ENCODE measurements at places on chromosomes 5 and 9.

GRCh38 chr5:151740336-151740942 is 18.0 kb downstream of the ATOX1 start:
- peak; percentile 98 for DNase-seq

DNA sequence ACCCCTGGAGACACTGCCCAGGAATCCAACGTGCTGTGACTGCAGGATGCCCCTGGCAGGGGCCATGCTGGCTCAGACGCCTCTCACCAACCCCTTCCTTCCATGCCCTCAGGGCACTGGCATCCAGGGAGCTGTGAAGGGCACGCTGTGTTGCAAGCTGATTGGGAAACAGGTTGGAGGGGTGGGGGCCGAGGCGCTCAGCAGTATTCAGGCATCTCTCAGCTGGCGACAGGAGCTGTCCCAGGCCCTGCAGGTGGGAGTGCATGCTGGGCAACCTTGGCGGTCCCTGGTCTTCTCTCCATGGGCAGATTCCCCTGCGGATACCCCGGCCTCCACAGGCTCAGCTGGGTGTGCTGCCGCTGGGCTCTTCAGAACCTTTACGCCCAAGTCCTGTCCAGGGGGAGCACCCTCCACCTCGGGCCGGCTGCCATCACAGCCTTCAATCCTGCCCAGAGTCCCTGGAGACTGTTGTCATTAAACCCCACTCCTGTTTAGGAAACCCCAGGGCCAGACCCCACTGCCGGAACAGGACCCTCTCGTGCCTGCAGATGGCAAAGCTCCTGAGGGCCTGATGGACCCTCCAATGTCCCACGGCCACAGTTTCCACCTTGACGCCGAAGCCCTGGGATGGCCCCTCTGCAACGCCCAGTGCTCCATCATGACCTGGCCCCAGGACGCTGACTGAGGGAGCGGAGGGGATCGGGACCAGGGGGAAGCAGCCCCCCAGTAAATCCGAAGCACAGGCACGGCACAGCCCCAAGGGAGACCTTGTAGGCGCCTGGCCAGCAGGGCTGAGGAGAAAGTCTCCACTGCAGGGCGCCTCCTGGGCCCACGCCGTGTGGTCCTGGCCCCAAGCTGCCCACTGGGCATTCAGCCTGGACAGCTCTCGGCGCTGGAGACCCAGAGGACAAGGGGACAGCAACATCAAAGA is 9.3 kb downstream of the TPPP start:
- DNase-seq, result no peak

DNA sequence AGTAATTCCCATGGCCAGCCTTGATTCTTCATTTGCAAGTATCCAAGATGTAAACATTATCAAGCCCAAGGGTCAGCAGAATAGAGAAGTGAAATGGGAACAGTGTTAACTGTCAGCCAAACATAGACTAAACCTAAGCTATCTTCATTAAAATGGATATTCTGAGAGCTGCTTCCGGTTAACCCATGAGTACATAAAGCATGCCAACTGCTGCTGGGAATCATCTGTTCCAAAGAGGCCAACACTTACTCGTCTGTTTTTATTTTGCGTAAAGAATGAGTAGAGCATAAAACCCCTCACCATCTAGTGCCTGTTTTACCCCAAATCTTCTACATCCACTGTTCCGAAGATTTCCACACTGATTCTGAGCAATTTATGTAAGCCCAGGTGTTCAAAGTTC is 257.6 kb downstream of the GLIS3 start:
- DNase-seq, result no peak

DNA sequence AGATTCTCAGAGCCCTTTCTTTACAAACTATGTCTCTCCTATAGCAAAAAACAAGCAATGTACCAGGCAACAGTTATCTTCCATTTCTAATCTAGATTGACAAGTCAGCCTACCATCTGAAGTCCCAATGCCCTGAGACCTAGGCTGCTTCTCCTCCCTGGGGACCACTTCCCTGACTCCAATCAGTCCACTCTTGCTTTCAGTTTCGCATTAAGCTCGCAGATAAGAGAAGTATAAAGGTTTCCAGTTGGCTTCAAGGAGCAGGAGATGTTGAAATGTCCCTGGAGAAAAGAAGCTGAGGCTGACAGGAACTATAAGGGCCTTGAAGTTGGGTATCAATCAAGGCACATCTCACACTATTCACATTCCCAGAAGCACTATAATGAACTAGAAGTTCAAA is 32.3 kb downstream of the ERP44 start:
- DNase-seq, result peak; percentile 7

DNA sequence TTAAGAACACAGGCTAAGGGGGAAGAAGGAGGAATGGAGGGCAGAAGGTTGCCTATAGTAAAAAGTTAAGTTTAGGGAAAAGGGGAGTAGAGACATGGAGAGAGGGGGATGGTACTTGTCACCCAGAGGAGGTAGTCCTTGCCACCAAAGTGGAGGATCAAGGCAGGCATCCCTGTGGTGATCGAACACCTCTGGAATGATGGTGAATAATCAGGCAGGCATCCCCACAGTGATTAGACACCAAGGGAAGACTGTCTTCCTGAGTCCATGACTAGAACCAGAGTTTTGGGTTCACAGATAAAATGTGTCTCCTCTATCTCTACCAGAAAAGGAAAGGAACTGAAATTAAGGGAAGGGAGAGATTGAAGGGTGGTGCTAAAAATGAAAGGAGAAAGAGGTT is 19.2 kb upstream of the HMGCS1 start:
- DNase-seq, result peak; percentile 31

DNA sequence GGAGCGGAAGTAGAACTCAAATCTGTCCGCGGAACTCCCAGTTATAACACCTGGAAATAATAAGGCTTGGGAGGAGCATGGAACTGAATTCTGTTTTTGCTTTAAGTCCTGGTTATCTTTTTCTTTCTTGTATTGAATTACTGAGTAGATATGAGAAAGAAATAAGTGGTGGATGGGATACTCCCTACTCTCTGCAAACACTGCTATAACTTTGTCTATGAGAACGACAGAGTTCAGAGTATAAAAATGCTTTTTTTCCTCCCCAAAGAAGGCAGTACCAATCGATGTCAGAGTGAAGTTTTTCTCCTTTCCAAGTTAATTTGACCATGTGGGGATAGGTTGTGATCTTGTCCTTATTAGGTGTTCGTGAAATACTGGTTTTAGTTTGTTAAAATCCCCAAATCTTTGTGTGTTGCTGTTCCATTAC is 1.2 kb downstream of the RIC1 start:
- peak; percentile 69 for DNase-seq

DNA sequence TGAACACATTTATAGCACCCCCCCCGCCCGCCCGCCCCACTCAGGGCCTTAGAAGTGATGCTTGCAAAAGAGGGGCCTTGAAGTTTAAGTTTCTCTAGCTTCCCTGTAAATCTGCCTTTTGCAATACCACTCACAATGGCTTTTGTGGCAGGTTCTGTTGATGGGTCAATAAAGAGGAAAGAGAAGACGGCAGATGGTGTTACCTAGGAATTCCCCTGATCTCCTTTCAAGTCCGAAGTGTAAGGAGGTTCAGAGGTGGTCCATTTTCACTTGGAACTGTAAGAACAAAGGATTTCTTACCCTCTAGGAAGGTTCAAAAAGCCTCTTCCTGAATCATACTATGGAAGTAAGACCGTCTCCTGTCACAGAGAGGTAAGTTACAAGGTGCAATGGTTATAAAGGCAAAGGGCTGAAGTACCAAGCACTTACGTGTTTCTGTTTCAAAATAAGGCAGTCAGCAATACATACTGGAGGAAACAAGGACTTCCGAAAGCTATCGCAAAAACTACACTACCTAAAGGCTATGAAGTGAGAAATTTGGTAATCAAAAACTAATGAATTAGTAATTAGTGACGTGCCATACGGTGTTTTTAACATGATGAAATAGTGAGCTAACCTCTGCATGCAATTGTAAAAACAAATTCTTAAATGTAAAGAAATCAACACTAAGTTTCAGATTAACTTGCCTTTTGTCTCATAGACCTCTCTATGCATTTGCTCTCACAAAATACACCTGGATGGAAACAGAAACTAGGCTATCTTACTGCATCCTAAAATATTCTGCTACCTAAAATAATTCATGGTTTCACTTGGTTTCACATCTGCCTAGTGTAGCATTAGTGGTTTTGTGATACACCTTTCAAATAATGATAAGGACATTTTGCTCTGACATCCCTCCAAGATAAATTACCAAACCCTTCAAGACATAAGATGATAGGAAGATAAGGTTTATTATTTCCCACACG is 589.4 kb upstream of the FAM174A start:
- no peak for DNase-seq

GRCh38 chr5:38265546-38266179 is 7.3 kb downstream of the EGFLAM start:
- DNase-seq, result peak; percentile 63

DNA sequence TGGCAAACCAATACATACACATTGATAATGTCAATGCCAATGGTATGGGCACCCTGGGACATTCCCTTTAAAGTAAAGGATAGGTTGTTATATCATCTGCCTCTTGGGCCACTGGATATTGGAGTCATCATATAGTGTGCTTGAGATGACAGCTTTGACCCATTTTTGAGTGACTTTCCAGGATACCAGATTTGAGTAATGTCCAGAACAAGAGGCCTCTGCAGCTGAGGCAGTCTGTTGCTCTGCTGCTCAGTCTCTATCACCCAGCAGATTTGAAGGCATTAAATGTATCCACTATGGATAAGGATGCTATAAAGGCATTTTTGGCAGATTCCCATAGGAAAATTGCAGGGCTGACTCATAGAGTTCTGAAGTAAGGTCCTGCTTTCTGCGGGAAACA is 525.6 kb upstream of the SEMA6A start:
- no peak for DNase-seq

GRCh38 chr9:16869131-16869881 is 1.2 kb downstream of the BNC2 start:
- DNase-seq, result no peak

DNA sequence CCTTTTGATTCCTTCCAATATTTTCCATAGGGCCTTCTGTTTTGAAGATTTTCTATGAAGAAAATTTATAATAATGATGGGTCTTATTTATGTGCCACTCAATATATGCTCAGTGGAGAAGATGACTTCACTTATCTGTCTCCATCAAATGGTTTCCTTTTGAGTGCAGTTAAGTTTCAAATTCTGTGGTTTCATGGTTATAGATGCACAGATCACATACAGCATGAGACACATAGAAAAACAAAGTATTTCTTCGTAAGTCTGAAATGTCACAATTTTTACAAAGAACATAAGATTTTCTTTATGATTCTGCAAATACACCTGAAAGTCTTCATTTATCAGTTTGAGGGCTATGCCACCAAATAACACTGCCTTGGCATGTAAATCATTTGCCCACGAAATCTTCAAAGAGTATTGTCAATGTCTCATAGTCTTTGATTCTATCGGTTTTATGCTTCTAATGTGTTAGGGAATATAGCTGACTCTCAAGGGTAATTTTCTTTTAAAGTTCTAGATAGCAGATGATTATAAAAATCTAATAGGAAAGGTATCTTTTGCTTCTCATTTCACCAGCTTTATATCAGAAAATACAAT is 14.1 kb downstream of the CFAP95 start:
- DNase-seq, result no peak

- no peak for DNase-seq
Measured at GRCh38 chr9:126128494-126129142, 198.0 kb upstream of the MVB12B start.

GRCh38 chr5:14415024-14415697 is 166.4 kb upstream of the OTULINL start:
- no peak for DNase-seq

DNA sequence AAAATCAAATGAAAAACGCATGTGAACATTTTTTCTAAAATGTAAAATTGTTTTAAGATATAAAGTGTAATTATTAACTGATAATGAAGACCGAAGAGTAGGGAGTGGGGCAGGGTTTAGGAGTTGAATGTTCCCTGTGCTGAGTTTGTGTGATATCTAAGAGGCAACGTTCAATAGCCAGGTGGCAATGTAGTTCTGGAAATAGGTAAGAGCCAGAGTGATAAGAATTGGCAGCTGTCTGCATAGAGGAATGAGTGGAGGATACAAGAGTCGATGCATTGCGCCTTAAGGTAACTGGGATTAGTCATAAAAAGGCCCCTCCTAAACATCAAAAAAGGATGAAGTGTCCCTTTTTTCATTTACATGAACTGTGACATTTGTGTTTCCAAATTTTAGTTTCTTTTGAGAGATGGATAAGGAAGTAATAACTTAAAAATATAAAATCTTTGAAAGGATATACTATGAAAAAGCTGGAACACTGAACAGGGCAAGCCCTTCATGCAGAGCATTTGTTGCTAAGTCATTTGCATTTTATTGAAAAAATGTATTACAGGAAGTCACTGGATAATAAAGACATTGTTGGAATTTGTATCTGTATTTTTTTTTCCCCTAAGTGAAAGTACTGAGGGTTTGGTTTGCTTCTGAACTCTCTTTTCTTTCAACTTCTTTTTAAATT is 659.3 kb downstream of the ACTL7B start:
- no peak for DNase-seq

DNA sequence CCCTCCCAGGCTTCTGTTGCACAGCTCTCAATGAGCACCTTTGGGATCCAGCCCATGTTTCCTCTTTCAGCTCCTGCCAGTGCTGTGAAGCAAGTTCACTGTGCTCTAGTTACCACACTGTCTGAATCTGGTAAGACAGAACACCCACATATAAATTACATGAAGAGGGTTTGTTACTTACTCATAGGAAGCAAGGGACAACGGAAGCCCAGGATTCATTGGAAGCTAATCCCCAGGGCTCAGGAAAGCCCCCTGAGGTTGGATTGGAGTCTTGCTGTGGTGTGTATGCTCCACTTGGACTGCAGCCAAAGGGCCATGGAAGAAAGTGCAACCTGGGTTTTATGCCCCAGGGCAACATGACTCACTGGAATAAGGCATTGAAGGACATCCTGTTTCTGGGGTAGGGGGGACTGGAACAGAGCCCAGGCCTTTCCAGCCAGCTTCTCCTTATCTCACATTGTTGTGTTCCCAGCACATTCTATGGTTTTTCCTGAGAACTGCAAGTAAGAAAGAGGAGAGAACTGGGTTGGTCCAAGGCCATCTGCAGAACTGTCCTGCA is 15.6 kb upstream of the CLK4 start:
- peak; percentile 88 for DNase-seq

DNA sequence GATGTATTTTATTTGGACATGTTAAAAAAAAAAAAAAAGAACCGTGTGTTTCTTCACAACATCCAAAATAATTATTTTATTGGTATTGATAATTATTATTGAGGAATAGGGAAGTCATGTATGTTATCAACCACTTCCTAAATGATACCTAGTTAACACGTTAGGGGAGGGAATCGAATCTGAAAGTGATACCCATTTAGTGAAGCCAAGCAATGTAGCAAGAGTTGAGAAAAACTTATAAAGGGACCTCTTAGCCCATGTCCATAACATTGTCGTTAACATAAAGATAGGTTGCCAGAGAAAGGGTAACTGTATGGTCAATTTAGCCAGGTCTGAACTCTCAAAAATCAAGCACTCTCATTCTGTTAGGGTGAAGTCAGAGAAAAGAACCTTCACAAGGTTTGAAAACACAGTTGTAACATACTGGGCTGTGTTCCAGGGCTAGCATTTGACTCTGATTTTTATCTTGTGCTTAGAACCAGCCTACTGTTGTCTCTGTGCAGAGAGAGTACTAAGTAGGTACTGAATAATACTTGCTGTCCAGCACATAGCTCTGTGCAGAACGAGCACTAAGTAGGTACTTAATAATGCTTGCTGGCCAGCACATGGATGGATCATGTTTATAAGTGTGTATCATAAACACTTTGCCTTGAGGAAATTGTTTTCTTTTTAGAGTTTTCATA is 60.4 kb downstream of the GHR start:
- no peak for DNase-seq

GRCh38 chr5:170092455-170093101 is 13.1 kb upstream of the FOXI1 start:
- no peak for DNase-seq
